ENCODE measurements at places on chromosomes 5 and 9.

DNA sequence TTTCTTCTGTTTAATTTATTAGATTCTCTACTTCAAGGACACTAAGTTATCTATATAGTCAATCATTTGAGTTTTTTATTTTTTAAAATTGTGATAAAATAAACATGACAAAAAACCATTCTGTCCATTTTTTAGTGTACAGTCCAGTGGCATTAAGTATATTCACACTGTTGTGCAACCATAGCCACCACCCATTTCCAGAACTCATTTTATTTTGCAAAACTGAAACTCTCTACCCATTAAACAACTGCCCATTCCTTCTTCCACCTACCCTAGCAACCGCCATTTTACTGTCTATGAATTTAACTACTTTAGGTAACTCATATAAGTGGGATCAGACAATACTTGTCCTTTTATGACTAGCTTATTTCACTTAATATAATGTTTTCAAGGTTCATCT, 275.6 kb downstream of the SH3GL2 start:
- no peak for DNase-seq
- no peaks in the 10 kb centered on the region for H3K36me3 ChIP-seq
- no peak overlapping the region for H3K4me3 ChIP-seq
- H3K27ac ChIP-seq = no peak overlapping the region
- no peaks in the 10 kb centered on the region for H3K27me3 ChIP-seq

GRCh38 chr9:33225319-33226147, 14.4 kb upstream of the SPINK4 start:
- no peak overlapping the region for H3K4me3 ChIP-seq
- H3K36me3 ChIP-seq = no peaks in the 10 kb centered on the region
- no peak overlapping the region for H3K27ac ChIP-seq
- H3K4me1 ChIP-seq = no peaks in the 10 kb centered on the region

DNA sequence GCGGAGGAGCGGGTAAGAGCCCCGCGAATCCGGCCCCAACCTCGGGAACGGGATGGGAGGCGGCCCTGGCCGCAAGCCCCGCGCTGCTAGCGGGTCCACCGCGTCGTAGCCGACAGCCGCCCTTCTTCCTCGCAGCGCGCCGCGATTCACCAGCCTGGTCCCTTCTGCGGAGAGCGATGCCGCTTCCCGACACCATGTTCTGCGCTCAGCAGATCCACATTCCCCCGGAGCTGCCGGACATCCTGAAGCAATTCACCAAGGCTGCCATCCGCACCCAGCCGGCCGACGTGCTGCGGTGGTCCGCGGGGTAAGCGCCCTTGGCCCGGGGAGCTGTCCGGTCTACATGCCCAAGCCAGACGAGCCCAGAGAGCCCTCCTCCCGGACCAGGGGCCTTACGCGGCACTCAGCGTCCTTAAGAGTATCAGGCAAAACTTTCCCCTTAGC, 335 bp downstream of the ROPN1L start:
- peak overlapping the region; percentile 50 for H3K27ac ChIP-seq
- H3K4me3 ChIP-seq = peak overlapping the region; percentile 60
- H3K4me1 ChIP-seq = no peaks in the 10 kb centered on the region
- no peaks in the 10 kb centered on the region for H3K36me3 ChIP-seq

GRCh38 chr9:117403403-117403811, 11.4 kb downstream of the ASTN2 start:
- no peaks in the 10 kb centered on the region for H3K4me1 ChIP-seq
- H3K27ac ChIP-seq = no peak overlapping the region
- no peak for DNase-seq
- no peak overlapping the region for H3K4me3 ChIP-seq
- no peaks in the 10 kb centered on the region for H3K36me3 ChIP-seq
- no peaks in the 10 kb centered on the region for H3K27me3 ChIP-seq

DNA sequence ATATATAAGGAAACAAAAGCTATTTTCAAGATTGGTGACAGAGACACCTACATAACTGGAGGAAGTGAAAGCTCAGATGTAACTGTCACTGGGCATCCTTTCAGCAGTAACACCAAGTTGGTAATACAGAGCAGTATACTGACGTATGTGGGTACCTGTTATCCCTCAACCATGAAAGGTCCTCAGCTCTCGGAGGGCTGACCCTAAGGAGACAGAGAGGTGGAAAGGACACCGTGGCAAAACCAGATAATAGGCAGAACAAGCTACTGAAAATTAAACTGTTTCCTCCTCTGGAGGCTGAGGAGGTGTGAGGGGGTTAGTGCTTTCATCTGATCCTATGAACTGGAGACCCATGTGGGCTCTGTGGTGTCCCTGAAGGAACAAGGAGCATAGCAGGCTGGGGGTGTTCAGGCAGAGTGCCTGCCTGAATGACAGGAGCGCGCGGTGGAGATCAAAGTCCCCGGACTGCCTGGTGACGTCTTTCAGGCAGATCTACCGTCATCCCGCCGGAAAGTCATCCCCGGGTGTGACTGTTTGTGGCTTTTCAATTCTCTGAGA, 130.2 kb upstream of the FSTL4 start:
- no peaks in the 10 kb centered on the region for H3K36me3 ChIP-seq
- no peak overlapping the region for H3K27ac ChIP-seq
- H3K4me3 ChIP-seq = no peak overlapping the region

- H3K4me3 ChIP-seq = no peak overlapping the region
- H3K27me3 ChIP-seq = no peaks in the 10 kb centered on the region
- no peaks in the 10 kb centered on the region for H3K4me1 ChIP-seq
- DNase-seq = no peak
- no peak overlapping the region for H3K27ac ChIP-seq
- H3K36me3 ChIP-seq = no peaks in the 10 kb centered on the region
Measured at GRCh38 chr9:91253488-91253887, 108.2 kb downstream of the AUH start.

- no peak overlapping the region for H3K4me3 ChIP-seq
- no peaks in the 10 kb centered on the region for H3K4me1 ChIP-seq
- H3K27ac ChIP-seq = no peak overlapping the region
- no peak for DNase-seq
- no peaks in the 10 kb centered on the region for H3K36me3 ChIP-seq
Measured at GRCh38 chr5:16856531-16856930, 79.6 kb downstream of the MYO10 start.

- H3K27ac ChIP-seq = no peak overlapping the region
- H3K36me3 ChIP-seq = no peaks in the 10 kb centered on the region
- H3K27me3 ChIP-seq = no peaks in the 10 kb centered on the region
- no peaks in the 10 kb centered on the region for H3K4me1 ChIP-seq
- no peak for DNase-seq
- peak overlapping the region; percentile 32 for H3K4me3 ChIP-seq
Measured at GRCh38 chr9:113502427-113503034, 39.0 kb downstream of the RGS3 start.

Measured in breast epithelium (tissue), 4 donors.